GM13977 (cell line): ENCODE measurements at places on chromosomes 3 and 15.

DNA sequence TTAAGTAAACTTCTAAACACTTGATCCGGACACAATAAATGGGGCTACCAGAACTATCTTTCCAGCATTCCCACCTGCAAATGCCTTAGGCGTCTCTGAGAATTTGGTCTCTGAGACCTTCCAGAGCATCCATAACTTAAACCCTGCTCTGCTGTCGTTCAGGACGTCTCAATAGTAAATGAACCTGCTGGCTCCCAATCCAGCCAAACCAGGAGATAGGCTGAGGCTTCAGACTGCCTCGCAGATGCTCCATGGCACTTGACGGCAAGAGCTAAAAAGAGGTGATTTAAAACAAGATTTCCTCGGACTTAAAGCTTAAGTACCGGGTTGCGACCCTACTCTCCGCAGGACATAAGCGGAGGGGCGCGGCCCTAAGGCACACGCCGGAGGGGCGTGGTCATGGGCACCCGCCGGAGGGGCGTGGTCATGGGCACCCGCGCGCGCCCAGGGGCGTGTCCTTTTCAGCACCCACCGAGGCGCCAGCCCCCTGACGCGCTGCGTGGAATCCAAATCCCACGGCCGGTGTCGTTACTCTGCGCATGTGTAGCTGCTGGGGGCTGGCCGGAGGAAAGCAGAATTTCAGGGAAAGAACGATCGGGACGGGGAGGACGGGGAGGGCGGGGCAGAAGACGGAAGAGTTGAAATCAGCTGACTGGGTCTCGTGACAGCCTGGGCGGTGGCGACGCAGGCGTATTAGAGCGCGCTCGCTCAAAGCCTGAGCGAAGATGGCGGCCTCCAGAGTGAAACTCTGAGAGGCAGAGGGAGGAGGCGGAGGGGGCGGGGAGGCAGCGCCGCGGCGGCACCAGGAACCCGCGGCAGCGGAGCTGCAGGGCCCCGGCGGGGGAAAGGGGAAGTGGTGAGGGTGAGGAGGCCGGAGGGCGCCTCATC is at the start of gene DNAJC13:
TSS of gene DNAJC13 (plus strand) at position 696 of the 888 bp plus-strand sequence. CDS start 17,049 bp downstream, outside the sequence.
- peak; percentile 92 for DNase-seq

DNA sequence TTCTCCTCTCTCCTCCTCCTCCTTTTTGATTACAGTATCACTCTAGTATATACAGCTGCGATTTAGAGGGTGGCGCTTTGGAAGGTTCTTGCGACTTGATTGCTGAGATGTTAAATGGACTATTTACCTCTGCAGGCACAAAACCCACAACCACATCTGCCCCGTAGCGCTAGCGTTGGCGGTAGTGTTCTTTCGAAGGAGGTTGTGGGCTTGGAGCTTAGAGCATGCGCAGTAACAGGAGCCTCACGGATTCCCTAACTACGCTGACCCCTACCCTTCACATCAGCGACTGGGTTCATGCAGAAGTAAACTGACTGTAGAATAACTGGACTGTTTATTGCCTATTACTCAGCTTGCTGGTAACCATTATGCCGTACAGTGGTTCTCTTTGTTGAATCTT is 58.0 kb downstream of the CGGBP1 start:
- no peak for DNase-seq

DNA sequence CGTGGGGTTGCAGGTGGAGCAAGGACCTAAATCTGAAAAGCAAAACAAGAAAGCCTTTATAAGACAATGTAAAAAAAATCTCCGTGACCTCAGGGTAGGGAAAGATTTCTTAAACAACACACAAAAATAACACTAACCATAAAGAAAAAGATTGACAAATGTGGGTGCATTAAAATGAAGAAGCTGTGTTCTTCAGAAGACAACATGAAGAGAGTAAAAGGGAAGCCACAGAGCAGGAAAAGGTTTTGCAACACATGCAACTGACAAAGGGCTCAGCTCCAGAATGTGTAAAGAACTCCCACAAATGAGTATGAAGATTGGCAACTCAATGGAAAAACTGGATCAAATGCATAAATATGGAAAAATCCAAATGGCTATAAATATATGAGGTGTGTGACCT is 74.2 kb downstream of the MAGEF1 start:
- DNase-seq: no peak

DNA sequence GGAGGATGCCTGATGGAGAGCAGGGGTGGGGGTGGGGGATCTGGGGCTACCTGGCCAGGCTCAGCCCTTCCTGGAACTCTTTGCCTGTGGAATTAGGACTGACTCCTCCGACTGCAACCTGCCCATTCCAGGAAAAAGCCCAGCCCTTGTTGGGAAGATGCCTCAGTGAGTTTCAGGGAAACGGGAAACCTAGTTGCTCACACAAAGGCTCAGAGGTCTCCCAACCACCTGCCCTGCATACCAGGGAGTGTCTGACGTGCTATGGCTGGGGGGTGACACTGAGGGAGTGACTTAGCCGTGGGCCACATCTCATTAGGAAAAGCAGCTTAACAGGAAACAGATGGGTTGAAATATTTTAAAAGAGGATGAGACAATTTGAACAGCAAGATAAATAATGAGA is 27.9 kb downstream of the CYP8B1 start:
- DNase-seq: no peak

- DNase-seq: peak; percentile 72
These were observed 70.7 kb downstream of the IQSEC1 start for GRCh38 chr3:13002398-13003124.

GRCh38 chr15:40471808-40472150 is 995 bp downstream of the CHST14 start:
- DNase-seq: no peak

DNA sequence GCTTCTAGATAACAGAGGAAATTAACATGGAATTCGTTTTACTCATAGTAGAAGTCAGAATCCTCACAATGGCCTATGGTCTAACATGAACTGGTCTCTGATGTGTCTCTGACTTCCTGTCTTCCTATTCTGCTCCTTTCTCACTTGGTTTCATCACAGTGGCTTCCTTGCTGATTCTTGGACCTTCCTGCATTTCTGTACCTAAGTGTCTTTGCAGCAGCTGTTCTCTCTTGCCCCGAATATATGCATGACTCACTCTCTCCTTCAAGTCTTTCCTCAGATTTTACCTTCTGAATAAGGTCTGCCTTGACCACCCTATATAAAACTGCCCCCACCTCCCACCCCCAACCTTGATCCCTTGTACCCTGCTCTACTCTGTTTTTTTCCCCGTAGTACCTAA is 14.1 kb downstream of the ARL13B start:
- no peak for DNase-seq

DNA sequence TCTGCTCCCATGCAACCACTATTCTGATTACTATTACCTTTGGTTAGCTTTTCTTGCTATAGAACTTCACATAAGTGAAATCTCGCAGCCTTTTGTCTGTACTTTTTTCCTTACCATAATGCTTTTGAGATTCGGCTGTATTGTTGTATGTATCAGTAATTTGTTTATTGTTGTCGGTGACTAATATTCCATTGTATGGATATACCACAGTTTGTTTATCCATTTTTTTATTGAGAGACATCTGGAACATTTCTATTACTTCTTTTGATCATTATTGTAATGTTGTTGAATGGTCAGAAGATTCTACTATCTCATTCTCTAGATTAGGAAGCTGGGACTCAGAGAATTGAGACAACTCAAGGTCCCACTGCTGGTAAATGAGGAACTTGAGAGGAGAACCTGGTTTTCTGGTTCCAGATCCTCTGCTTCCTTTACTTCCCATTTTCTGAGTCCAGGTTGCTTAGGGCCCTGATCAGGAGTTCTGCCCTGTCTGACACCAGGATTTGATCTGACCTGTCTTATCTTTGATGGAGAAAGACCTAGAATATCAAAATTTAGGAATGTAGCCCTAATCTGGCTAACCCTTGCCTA is 18.2 kb upstream of the SPTSSB start:
- no peak for DNase-seq

DNA sequence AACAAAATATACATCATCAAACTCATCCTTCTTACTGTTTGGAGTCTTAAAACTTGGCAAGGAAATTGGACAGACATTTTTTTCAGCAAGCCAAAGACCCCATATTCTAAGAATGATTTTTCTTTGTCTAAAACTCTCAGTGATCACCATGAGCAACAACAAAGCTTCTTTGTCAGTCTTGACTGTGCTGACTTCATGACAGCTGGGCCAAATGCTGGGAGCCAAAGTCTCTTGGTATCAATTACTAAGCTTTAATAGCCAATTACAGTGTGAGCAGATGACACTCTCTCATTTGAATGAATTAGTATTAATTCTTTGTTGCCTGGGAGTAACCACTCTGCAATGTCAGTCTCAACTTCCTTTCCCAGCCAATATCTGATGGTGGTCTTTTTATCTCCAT is 48.1 kb upstream of the GK5 start:
- no peak for DNase-seq

- no peak for DNase-seq
These were observed 526.8 kb upstream of the CFAP20DC start for GRCh38 chr3:59576606-59577005.

DNA sequence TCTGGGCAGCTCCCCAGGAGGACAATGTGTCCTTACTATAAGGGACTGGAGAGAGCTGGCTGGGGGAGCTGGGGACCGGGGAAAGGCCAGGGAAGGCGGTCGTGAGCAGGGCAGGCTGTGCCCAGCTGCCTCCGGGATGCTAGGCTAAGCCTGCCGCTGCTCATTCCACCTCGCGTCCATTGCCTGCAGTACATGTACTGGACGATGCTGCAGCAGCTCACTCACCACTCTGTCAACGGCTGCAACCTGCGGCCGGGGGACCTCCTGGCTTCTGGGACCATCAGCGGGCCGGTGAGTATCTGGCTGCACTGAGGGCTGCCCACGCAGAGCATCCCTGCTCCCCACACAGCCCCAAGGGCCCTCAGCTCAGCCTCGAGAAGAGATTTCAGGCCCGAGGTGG is 27.1 kb downstream of the FAH start:
- DNase-seq: no peak

DNA sequence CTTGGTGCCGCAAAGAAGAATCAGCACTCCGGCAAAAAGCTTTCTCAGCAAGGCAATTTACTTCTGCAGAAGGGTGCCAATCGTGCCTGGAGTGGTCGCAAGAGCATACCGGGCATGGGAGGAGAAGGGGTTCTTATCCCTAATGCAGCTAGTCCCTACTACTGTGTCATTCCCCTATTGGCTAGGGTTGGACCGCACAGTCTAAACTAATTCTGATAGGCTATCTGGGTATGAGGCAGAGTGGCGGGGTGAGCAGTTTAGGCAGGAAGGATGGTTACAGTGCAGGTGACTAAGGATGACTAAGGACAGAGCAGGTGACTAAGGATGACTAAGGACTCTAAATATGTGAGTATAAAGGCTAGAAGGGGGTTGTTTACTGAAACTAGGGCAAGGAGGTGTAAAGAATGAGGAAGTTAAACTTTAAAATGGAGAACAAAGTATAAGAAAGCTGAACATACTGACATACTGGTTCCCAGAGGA is 52.9 kb downstream of the PGBD4 start:
- no peak for DNase-seq

GRCh38 chr3:121975702-121976302 is 46.2 kb downstream of the ILDR1 start:
- DNase-seq: no peak

GRCh38 chr3:11159421-11159904 is 5.2 kb downstream of the HRH1 start:
- no peak for DNase-seq

- DNase-seq: no peak
These were observed 172.2 kb downstream of the GHSR start for GRCh38 chr3:172276103-172276502.

GRCh38 chr3:169871129-169871886 is 1.6 kb upstream of the LRRC31 start:
- DNase-seq: no peak

- DNase-seq: no peak
These were observed 35.8 kb upstream of the BCL2L10 start for GRCh38 chr15:52148403-52148802.

DNA sequence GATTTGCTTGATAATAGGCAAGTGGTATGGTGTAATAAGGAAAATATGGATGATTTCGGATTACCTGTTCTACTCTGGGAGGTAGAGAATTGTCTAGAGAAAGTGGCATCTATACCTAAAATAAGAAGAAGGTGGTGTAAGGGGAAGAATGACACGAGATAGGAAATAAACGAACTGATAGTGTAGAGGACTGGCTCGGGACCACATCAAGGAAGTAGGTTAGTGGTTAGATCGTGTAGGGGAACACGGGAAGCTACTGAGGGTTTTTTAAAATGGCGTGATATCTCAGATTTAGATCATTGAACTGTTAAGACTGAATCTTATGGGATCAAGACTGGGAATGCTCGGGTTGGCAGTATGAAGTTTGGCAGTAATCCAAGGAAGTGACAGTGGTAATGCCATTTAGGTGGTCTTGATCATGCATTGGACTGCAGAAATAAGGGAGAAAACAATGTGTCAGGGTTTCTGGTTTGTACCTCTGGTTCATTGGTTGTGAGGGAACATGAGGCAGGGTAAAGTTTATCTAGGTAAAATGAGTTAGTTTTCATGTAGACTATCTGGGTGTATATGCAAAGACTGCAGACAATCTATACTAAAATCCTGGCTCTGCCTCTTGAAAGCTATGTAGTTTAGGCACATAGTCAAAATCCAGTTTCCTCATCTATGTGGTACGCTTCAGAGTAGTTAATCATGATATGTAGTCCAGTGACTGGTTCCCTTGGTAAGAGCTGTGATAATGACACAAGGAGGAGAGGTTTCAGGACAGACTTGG is 7.4 kb downstream of the RPL14 start:
- no peak for DNase-seq

GRCh38 chr3:123282461-123282860 is 80.7 kb downstream of the SEC22A start:
- peak; percentile 3 for DNase-seq

DNA sequence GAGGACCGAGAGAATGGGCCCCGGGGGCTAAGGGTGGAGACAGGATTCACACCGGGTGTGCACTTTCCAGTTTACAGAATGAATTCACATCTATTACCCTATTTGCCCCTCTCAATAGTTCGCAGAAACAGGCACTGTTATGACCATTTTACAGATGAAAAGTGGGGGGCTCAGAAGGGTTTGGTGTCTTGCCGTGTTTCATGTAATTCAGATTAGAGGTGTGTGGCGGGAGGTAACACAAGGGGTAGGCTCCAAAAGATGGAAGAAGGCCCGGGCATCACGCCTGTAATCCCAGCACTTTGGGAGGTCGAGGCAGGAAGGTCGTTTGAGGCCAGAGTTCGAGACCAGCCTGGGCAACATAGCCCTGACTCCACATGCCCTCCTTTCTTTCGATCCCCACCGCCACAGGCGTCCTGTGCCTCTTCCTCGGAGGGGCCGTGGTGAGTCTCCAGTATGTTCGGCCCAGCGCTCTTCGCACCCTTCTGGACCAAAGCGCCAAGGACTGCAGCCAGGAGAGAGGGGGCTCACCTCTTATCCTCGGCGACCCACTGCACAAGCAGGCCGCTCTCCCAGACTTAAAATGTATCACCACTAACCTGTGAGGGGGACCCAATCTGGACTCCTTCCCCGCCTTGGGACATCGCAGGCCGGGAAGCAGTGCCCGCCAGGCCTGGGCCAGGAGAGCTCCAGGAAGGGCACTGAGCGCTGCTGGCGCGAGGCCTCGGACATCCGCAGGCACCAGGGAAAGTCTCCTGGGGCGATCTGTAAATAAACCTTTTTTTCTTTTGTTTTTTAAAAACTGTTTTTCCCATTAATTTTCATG is 3.4 kb downstream of the DUOXA2 start:
- DNase-seq: no peak
